ENCODE measurements at places on chromosomes 5 and 9.

GRCh38 chr9:126423916-126424185, 97.2 kb downstream of the MVB12B start:
- DNase-seq: no peak

GRCh38 chr5:154053468-154053867, 14.7 kb downstream of the MFAP3 start:
- DNase-seq: no peak

GRCh38 chr5:126358525-126358924, 64.7 kb upstream of the GRAMD2B start:
- DNase-seq: peak; percentile 18

DNA sequence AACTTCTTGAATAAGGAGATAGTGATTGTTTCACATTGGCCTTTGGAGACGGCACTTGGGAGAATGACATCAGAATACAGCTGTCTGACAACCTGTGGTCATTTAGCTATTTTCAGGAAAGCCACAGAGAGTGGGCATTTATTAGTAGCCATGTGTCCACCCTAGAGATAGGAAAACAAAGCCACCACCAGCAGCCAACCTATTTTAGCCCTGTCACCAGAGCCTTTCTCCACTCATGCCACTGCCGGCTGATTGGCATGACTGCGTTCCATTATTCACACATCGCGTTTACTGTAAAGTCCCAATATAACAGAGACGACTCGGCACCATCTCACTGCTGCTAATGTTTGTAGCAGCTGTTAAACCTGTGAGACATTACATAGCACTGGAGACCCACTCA, 330.1 kb downstream of the NDUFS4 start:
- DNase-seq: no peak

DNA sequence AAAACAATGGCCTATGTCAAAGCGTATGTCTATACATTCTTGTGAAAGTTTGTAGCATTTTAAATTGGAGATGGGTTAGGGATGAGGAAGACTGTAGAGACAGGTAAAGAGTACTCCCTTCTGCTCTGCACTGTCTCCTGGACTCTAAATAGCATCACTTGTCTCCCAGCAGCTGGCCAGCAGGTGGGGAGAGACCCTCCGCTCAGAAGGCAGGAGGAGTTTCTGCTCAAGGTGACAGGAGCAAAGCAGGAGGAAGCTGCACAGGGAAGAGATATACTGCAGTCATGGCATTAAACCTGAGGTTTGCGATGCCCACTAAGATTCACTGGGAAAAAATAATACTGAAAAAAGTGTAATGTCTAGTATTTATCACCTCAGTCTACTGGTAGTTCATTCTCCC, 10.7 kb upstream of the ASTN2 start:
- no peak for DNase-seq

- DNase-seq: no peak
Measured at GRCh38 chr9:35341585-35341984, 148.3 kb upstream of the RUSC2 start.

DNA sequence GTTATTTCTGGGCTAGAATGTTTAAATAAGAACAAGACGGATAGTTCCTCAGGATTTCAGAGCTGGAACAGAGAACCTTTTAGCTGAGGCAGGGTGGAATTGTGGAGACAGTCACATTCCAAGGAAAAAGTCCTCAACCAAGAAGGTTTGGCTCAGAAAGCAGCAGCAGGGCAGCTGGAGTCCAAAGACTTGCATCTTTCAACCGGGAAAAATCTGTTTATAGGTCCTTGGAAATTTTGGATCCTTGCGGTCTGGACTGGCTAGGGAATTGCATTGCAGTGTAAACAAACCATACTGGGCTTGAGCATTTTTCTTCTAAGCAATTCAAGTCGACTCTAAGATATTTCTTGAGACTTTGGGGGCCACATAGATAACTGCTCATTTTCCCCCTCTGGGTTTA, 40.8 kb upstream of the HMHB1 start:
- no peak for DNase-seq

- DNase-seq: no peak
Measured at GRCh38 chr5:93612855-93613243, 29.8 kb downstream of the NR2F1 start.

DNA sequence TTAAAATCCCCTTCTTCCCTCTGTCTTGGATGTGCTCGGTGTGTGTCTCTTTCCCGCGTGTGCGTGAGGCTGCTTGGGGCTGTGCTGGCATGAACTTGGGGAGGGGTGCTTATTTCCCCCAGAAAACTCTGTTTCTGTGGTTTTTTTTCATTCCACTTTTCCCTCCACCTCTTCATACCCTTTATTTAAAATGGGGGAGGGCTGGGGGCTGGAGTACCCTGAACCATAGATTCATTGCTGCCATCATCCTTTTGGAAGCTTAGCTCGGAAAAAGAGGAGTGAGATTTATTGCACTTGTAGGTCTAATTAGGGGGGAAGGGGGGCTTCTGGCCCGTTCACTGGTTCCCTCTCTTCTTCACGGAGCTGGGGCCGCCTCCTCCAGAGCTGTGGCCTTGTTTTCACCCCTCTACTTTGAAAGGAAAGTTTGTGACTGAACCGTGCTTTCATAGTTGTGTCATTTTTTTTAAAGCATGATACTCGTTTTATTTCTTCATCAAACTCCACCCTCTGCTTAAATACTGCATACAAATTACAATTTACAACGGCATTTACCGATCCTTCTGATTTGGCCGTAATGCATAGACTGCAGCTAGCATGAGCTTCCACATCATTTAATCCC, 2.9 kb downstream of the NR2F1 start:
- DNase-seq: no peak

DNA sequence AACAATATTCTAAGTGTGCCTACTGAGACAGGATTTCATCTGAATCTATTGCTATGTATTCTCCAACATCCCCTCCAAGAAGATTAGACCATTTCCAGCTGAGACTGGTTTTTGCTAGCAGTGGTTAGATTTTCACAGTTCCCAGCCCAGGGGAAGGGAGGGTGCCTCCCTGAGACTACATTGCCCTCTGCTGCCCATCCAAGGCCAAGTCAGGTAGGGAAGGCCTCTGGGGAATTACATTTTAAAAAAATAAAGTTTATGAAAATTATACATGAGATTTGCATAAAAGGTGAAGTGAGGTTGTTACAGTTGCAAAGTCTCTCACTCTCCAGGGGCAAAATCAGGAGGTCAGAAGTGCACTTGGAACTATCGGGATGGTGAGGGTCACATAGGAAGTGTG, 28.0 kb upstream of the SYK start:
- no peak for DNase-seq

DNA sequence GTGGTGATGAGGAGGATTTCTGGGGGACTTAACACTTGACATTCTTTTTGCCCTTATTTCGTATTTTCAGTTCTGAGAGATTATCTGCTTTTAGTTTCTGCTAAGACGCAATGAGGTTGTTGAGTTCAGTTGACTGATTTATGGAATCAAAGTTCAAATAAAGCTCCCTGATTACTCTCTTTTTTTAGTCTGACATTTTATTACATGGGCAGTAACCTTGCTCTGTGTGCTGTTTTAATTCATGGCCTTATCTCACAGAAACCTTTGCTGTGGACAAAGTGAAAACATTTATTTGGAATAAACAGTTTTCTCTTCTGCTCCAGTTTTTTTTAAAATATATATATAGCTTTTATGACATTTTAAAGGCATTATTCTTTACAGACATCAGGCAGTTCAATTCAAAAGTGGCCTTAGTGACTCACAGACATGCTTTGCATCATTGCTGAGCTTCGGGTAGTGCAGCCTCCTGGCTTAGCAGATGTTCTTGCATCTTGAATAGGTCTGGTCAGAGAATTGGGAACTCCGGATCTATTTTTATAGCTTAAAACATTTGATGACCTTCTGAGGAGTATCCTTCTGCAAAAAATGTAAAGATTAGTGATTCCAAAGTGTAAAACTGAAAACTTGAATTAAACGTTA, 162.9 kb downstream of the FAM170A start:
- no peak for DNase-seq

DNA sequence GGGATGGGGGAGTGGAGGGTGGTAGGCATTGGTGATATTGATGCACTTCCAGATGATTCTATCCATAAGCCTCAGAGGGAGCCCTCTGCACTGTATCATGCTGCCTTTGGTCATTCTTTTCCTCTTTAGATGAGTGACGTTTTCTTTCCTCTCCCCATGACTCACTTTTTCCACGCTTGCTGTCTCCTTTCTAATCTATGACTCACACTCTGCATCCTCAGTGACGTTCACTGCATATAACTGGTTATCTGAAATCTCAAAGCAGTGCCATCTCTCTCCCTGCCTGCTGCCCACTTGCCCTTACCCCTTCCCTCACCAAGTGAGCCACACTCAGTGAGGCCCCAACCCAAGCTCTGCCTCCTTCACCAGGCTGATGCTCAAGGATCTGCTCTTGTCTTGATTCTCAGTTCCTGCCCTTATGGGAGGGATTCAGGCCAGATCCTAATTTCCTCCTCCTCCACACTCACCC, 31.6 kb downstream of the PTGS1 start:
- peak; percentile 83 for DNase-seq

DNA sequence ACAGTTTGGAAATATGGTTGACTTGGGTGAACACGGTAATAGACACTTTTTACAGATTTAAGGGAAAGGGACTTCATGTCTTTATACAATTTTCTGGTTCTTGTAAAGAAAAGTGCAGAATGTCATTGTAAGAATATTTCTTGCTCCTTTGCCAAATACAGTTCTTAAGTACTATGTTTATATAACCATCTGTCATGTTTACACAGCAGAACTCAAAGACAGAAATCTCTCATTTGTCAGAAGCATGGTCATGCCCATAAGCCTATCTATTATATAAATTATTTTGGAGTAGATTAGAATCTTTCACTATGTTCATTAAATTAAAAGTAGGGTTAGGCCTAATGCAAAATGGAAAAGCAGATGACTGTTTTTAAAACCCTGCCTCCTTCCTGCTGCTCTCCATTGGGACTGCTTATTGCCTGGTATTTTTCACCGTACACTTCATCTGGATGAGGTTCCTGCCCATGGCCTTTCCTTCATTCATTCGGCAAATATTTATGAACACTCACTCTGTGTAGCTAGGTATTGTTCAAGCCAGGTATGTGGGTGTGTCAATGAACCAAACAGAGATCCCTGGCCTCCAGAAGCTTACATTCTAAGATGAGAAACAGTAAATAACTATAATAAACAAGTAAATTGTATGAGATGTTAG, 558.1 kb downstream of the NR2F1-AS1 start:
- DNase-seq: no peak

- no peak for DNase-seq
Measured at GRCh38 chr5:170619869-170620268, 116.0 kb downstream of the KCNIP1 start.

- DNase-seq: no peak
Measured at GRCh38 chr9:133836818-133837217, 98.7 kb upstream of the SARDH start.

DNA sequence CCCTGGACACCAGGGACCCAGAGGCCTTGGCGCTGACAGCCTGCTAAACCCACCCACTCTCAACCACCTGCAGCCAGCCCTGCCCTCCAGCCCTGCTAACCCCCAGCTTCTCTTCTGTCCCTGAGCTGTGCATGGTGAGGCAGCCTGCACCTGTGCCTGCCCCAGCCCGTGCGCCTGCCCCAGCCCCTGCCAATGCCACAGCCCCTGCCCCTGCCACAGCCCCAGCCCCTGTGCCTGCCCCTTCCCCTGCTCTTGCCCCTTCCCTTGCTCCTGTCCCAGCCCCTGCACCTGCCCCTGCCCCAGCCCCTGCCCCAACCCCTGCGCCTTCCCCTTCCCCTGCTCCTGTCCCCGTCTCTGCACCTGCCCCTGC, 43.3 kb upstream of the IRX4 start:
- DNase-seq: no peak

GRCh38 chr5:179998485-179998884, 73.1 kb downstream of the RNF130 start:
- DNase-seq: no peak

GRCh38 chr5:154517181-154517580, 39.2 kb upstream of the HAND1 start:
- no peak for DNase-seq

DNA sequence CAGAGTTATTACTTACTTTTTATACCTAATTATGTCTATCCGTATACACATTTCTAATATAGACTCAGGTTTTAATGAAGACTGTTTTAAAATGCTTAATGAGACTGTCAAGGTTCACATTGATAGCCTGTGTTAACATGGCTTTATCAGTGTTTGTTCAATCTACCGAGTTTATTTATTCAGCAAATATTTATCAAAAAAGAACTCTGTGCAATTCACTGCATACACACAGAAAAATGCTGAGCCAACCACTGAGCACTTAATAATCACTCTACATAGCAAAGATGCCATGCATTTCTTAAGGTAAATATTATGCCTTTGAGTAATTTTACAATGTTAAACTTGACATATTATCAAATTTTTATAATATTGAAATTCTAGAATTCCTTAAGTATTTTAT, 428.2 kb downstream of the ANXA1 start:
- no peak for DNase-seq

DNA sequence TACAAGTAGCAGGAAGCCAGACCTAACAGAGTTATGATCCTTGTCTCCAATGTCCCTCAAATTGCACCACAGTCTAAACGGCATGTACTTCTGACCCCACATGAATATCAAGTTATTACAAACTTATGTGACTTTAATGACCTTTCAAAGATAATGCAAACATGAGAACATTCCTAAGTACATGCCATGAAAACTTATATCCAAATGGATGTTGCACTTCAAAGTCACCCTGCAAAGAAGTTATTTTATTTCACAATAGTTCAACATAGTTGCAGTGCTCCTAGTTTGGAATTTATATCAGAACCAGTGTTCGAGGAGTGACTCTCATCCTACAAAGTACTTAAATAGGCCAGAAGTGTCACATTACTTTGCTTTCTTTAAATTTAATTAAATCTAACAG, 41.2 kb upstream of the ITGA1 start:
- DNase-seq: no peak

DNA sequence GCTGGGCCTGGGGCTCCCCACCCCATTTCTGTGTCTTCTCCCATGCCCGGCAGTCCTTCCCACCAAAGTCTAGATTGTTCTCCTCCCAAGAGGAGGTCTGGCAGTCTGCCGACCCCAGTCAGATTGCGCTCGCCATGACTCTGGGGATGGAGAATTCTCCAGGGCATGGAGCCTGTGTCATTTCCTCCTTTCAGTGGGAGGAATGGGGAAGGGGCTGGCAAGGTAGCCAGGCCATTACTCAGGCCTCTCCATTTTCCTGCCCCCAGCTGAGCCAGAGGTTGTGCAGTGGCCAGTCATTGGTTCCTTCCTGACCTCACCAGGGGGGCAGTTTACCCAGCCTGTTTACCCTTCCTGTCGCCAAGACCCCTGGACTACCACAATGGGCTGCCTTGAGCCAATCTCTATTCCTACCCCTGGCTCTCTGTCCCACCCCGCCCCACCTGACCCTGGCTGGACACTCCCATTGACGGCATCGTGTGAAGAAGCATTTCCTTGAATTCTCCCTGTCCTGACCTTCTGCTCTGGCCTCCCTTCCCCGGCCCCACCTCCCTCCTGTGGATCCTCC, 628 bp downstream of the SYNPO start:
- DNase-seq: peak; percentile 51

DNA sequence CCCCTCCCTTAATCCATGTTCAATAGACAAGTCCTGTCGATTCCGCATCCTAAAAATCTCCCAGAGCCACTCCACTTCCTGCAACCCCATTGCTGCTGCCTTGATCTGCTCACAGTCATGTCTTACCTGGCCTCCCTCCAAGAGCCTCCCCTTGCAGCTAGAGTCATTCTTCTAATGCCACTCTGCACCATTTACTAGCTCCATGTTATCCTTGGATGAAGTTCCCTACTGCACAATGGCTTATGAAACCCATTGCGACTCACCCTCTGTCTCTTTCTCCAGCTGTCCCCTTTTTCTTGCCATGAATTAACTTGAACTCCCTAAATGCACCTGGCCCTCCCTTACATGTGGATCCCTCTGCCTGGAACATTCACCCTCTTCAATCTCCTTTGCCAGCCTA, 39.5 kb downstream of the MEGF10 start:
- DNase-seq: no peak

Data from astrocyte of the cerebellum (primary cell).